ENCODE measurements at places on chromosomes 5 and 9.

DNA sequence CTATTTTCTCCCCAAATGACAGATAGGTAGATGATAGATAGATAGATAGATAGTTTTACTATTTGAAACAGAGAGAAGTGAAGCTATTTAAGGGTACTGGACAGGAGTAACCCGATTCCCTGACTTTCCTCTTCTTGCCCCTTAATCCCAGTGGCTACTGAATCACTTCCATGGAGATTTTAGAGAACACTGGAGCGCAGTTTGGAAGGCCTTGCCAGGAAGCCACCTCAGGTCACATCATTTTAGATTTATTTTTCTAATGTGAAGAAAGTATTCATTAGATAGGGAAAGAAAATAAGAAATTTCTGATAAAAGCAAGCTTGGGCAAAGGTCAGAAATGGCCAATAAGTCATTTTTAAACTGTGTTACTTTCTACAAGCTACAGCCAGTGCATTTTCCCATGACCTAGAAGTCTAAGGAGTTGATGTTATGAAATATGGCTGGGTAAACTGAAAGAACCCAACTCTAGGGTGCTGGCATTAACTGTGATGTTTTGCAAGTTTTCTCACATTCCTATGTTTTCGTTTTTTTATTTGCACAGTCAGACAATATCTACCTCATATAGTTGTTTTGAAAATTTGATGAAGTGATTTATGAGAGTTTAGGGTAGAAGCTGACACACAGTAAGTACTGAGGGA, 544.7 kb upstream of the PTGER4 start:
- DNase-seq = no peak

- DNase-seq = no peak
Measured at GRCh38 chr5:90968319-90968718, 409.7 kb downstream of the ADGRV1 start.

DNA sequence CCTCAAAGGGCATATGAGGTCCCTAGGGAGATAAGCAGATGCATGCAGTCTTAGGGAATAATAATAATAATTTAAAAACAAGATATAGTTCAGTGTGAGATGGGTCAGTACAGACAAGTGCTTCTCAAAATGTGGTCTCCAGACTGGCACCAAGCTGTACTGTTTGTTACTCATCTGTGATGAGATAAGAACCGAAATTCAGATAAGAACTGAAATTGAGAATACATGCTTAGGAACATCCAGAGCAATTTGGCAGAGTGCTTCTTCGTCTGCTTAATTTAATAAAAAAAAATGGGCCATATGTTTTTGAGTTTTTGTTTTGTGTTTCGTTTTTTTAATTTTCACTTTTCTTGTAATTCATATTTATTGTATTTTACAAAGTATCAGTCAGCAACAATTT, 86.5 kb upstream of the SGCD start:
- no peak for DNase-seq

DNA sequence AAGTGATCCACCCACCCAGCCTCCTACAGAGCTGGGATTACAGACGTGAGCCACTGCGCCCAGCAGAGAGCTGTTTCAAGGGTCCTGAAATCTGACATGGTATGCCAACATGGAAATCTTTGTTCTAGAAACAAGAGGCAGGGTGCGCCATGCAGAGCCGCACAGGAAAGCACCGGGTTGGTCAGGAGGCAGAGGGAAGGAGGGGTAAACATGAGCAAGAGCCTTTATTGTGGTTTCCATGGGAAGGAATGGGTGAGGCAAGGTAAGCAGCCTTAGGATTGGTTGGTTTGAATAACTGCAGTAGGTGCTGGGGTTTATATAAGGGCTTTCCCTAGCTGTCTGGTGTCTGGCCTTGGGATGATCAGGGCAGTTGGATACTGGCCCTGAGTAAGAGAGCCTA, 5.5 kb upstream of the EXOSC2 start:
- DNase-seq = no peak

- no peak for DNase-seq
Measured at GRCh38 chr9:111056538-111056937, 18.3 kb upstream of the LPAR1 start.

DNA sequence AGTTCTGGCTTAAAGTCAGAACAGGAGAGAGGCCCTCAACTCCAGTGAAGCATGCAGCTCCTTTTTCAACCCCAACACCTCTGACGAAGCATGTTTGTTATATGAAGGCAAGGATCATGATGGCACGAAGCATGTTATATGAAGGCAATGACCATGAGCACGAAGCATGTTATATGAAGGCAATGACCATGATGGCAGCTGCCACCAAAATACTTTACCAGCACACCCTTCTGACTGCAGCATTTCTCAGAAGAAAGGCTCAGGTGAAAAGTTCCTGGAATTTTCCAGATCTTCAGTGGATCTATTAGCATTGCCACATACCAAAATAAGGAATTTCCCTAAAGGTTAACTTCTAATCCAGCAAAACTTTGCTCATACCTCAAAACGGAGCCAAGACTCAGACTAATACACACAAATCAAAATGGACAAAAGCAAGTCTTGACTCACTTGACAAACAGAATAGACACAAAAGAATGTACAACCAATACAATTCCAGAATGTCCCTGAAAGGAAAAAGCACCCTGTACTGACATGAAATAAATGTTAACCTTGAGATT, 217.4 kb downstream of the FANCC start:
- DNase-seq = no peak

GRCh38 chr9:110588296-110588695, 8.8 kb upstream of the SVEP1 start:
- no peak for DNase-seq
